SIG-M5 (cell line): ENCODE measurements at places on chromosomes 2 and 18.

DNA sequence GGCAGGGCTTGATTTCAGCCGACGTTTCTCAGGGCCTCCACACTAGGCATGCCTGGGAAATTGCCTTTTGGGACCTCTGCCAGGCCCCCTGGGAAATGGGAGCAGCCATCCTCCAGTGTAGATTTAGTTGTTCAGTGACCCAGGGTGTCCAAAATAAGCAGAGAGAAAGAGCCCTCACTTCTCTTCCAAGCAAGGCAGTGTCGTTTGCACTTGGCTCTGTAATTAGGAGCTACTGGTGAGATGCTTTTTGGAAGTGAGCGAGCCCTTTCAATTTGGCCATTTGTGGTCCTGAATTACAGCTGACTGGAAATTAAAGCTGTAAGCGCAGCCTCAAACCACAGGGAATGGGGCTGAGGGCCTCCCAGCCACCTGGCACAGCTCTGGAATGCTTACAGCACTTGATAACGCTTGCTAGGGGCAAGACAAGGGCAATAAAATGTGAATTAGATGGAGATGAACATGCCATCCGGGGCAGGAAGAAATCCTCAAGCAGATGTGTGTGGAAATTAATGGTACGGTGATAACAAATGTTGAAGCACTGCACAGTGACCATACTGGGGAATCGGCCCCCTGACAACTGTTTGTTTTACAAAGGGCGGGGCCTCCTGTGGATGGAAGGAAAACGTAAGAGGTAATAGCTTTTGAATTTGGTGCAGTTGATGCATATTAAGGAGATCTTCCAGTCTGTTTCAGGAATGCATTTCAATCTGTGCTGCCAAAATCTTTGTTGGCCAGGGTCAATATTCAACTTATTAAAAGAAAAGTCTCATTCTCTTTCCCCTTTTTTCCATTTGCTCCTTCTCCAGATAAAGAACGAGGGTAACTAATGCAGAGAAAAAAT is 173.1 kb downstream of the UXS1 start:
- no peak for DNase-seq

DNA sequence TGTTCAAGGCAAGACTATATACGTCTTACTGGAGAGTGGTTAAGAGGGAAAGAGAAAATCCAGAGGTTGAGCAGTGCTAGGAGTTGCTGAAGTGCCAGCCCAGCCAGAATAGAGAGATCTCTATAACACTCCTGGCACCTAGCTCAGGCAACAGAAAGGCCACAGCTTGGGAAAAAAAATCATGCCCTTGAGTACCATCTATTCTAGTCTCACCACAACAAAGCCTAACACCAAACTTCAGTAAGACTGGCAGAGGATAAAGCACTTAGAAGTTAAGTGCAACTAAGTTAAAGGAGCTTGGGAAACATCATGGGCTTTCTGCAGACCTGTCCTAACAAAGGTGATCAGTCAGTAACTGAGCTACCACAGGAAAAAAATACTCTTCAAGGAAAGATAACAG is 24.2 kb downstream of the INO80C start:
- DNase-seq: no peak

DNA sequence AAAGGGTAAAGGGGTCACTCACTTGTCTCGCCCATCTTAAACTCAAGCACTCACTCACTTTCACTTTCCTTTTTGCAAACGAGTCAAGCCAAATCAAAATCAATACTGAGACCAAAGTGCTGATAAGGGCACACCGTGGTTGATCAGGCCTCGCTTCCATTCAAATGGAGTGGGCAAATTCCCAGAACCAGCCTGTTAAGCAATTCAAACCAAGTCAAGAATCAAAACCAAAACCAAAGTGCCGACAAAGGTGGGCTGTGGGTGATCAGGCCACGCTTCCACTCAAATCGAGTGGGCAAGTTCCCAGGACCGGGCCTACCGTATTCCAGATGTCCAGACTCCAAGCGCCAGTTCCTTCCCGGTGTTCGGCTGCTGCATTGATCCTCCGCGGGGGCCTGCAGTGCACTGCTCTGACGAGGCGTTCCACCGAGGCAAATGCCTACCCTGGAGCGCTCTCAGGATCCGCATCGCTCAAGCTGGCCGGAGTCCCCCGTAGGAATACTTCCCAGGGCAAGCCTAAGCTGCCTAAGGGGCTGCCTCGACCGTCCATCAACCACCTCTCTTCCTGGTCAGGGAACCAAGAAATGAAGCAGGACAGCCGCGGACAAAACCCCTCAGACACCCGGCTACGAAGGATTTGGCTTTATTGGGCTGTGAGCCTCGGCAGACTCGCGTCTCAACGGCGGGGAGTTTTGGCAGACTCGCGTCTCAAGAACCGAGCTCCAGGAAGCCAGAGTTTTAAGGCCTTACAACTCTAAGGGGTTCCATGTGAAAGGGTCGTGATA is 89.9 kb upstream of the SLC1A4 start:
- DNase-seq: no peak

- no peak for DNase-seq
These were observed 629.6 kb upstream of the FANCL start for GRCh38 chr2:58870704-58871103.

DNA sequence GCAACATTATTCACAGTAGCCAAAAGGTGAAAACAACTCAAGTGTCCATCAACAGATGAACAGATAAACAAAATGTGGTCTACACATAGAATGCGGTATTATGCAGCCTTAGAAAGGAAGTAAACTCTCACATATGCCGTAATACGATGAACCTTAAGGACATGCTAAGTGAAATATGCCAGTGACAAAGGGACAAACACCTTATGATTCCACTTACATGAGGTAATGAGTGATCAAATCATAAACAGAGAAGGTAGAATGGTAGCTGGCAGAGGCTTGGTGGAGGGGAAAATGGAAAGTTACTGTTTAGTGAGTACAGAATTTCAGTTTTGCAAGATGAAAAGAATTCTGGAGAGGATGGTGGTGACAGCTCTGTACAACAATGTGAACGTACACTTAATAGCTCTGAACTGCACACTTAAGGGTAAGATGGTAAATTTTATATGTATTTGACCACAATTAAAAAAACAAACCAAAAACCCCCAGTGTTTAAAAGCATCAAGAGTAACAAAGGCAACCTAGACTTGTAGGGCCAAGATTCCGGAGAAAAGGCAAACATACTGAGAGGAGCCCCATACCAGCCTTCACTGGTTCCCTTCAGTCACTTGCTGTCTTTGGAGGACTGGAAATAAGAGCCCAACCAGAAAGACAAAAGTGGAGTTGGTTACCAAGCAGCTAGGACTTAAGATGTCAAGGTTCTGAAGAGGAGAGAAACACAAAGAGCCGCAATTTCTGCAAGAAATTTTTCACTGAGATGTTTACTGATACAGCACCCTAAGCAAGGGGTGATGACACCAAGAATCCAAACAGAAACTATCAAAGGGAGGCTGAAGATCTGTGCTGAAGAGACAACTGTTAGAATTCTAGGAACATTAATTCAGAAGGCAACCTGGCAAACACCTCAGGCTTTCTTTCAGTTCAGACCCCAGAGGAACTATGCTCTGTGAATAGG is 61.3 kb downstream of the CUL3 start:
- no peak for DNase-seq
